Esophagus squamous epithelium (tissue), 5 donors: ENCODE measurements at places on chromosomes 2 and 18. TPM values are rescaled to one million over a fixed set of nuclear protein-coding genes. Genes with fewer than 3 reads are reported as not detected.

Gene GALNT14
- 29.0 TPM for total RNA-seq

Gene LRP2
- total RNA-seq = under 0.01 TPM

Gene HOXD12
- total RNA-seq = not detected

Gene EHD3
- 48.1 TPM for total RNA-seq

Gene SIX3
- total RNA-seq = not detected

Gene NLRC4
- total RNA-seq = 0.57 TPM

Gene FMNL2
- total RNA-seq = 5.8 TPM

Gene COL3A1
- total RNA-seq = 60.3 TPM

Gene OXER1
- 0.18 TPM for total RNA-seq

Gene CCDC85A
- 1.9 TPM for total RNA-seq

Gene CDCA7
- total RNA-seq = 18.4 TPM

Gene MARCO
- 0.87 TPM for total RNA-seq

Gene CMPK2
- 1.7 TPM for total RNA-seq

Gene DIPK1C
- not detected for total RNA-seq

GRCh38 chr2:222042666-222043065, 256.1 kb downstream of the PAX3 start:
- DNase-seq = no peak

DNA sequence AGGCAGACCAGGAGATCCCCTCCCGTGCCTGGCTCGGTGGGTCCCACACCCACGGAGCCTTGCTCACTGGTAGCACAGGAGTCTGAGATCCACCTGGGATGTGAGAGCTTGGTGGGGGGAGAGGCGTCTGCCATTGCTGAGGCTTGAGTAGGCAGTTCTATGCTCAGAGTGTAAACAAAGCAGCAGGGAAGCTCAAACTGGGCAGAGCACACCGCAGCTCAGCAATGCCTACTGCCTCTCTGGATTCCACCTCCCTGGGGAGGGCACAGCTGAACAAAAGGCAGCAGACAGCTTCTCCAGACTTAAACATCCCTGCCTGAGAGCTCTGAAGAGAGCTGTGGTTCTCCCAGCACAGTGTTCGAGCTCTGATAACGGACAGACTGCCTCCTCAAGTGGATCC, 85.1 kb downstream of the UGP2 start:
- no peak for DNase-seq

- no peak for DNase-seq
Measured at GRCh38 chr2:25333981-25334380, 7.7 kb downstream of the DNMT3A start.

DNA sequence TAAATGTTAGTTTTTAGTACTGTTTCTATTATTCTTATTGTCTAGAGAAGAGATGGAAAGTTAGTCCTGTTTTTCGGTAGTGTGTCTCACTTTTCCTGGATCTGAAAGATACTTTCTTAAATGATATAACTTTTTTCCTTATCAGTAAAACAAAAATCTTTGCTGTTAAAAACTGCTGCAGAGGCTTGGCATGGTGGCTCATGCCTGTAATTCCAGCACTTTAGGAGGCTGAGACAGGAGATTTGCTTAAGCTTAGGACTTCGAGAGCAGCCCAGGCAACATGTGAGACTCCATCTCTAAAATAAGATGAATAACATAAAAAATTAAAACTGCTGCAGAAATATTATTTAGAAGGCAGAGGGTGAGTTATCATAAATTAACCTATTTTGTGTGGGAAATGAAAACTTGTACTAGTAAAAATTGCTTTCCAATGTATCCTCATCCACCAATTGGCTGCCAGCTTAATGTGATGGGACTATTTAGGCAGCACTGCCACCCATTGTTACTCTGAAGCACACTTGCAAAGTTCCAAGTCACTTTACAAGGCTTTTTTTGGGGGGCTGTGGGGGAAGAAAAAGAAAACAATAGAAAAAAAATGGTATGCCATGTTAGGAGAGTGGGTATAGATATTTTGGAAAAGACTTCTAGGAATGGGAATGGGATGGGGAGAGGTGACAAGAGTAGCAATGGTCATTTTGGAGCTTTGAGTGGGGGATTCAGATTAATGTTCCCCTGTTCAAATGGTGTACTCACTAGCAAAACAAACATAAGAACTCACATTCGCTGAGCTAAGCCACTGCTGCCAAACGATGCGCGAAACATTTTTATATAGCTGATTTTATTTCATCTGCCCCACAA, 62.7 kb downstream of the MEIS1 start:
- no peak for DNase-seq

GRCh38 chr2:154762638-154763037, 64.1 kb downstream of the KCNJ3 start:
- no peak for DNase-seq

- no peak for DNase-seq
Measured at GRCh38 chr18:8780227-8780626, 74.9 kb downstream of the MTCL1 start.

DNA sequence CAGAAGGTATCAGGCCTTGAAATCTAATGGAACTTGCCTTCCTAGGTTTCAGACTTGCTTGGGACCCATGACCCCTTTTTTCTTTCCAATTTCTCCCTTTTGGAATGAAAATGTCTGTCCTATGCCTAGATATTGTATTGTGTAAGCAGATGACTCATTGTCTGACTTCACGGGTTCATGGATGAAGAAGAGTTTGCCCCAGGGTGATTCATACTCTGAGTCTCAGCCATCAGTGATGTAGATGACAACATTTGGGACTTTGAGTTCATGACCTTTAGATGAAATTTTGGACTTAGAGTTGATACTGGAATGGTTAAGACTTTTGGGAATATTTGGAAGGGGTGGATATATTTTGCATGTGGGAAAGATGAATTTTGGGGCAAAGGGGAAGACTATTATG, 11.2 kb upstream of the SCYGR5 start:
- DNase-seq = no peak

- DNase-seq = no peak
Measured at GRCh38 chr2:75023666-75024455, 65.4 kb downstream of the POLE4 start.

DNA sequence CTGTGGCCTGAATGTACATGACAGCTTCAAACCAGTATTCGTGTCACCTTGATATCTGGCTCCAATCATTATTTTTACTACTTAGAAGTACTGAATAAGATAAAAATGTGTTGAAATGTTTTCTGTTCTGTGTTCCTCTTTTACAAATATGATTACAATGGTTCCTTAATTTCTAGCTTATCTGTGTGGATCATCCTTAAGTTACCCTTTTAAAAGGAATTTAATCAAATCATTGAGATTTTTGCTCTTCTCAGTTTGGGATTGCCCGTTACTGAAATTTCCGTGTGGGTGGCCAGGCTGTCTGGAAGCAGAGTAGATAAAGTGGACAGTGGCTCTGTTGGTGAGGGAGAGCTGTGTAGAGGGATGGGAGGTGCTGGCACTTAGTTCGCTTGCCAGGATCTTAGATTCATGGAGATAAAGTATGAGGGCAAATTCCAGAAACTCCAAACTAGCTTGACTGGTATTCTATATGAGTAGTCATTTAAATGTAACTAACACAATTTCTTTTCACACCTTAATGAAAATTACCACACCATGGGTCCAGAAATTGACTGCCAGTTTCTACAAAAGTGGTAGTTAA, 27.4 kb upstream of the SAG start:
- no peak for DNase-seq

DNA sequence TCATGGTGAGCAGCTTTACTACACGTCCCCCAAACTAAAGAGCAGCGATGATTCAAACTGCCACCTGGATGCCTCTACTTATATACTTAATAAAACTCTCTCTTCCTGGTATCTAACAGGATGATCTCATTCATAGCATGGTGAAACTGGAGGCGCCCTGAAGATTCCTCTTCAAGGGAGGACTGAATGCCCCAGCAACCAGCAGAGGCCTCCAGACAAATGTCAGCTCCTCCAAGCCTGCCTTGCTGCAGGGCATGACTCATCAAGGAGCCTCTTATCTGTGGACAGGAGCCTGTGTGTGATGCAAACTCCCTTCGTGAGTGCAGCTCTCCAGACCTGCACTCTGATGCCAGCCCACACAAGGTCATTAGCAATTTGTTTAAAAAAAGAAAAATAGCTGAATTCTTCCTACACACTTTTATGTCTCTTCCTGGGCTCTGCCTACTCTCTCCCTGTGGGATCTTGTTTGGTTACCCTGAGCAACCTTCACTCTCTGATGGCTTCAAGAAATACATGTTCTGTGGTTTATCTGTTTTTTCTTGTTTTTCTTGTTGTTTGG, 30.2 kb downstream of the LONRF2 start:
- no peak for DNase-seq

DNA sequence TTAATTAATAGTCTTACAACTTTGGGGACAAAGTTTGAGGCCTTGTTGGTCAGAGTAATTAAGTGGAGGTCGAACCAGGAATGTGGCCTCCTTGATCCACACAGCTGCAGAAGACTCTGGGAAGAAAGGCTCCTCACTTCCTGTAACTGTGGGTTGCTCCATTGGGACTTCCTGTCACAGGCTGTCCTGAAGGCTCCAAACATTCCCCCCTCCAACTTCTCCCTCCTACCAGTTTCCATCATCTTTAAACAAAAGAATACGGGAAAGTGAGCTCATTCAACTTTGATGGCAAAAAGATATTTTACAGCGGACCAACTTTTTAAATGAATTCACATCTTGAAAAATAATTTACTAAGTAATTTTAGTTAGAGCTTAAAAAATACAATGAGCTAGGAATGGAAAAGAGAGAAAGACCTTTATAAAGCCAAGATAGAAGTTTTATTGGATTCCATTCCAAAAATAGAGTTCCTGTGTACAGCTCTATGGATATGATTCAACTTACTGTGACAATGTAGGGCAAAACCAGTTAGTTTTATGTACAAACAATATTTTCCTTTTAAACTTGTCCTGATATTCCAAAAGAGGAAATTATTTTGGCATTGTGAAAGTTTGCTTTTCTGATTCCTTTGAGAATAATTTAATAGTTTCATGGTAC, 212.0 kb upstream of the NABP1 start:
- no peak for DNase-seq

- no peak for DNase-seq
Measured at GRCh38 chr18:62420151-62420512, 95.0 kb downstream of the TNFRSF11A start.

DNA sequence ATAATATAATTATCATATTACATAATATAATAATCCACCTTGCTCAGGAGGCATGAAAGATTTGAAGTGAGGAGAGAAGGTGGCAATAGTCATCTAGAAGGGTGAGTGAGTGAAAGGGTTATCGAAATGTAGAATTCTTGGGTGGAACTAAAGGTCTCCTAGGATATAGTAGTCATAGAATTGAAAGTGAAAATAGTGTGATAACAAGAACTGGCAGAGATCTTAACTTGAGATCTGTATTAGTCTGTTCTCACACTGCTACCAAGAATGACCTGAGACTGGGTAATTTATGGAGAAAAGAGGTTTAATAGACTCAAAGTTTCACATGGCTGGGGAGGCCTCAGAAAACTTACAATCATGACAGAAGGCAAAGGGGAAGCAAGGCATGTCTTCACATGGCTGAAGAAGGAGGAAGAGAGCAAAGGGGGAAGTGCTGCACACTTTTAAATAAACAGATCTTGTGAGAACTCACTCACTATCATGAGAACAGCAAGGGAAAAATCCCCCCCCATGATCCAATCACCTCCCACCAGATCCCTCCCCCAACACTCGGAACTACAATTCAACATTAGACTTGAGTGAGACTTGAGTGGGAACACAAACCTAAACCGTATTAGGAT, 351.5 kb downstream of the NR4A2 start:
- DNase-seq = no peak

GRCh38 chr18:61589724-61590065, 256.5 kb downstream of the CDH20 start:
- DNase-seq = no peak

GRCh38 chr18:22165049-22165602, 4.3 kb upstream of the GATA6 start:
- no peak for DNase-seq

DNA sequence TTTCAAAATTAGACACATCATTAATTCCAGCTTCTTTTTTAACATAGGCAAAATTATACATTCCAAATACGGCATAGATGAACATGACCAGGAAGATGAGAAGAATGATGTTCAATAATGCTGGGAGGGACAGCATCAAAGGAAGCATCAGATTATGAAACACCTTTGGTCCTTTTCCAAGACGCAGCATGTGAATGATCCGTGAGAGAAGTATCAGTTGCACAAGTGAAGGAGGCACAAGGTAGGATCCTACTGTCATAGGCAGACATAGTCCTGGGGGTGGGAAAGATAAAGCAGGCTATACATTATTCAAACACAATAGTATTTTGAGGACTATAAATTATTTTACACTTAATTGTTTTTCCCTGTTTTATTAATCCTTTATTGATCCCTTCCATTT, 30.6 kb upstream of the SCN9A start:
- DNase-seq = no peak

- no peak for DNase-seq
Measured at GRCh38 chr2:223768179-223768578, 69.2 kb downstream of the AP1S3 start.

GRCh38 chr18:47100212-47100831, 50.0 kb downstream of the HDHD2 start:
- DNase-seq = no peak

DNA sequence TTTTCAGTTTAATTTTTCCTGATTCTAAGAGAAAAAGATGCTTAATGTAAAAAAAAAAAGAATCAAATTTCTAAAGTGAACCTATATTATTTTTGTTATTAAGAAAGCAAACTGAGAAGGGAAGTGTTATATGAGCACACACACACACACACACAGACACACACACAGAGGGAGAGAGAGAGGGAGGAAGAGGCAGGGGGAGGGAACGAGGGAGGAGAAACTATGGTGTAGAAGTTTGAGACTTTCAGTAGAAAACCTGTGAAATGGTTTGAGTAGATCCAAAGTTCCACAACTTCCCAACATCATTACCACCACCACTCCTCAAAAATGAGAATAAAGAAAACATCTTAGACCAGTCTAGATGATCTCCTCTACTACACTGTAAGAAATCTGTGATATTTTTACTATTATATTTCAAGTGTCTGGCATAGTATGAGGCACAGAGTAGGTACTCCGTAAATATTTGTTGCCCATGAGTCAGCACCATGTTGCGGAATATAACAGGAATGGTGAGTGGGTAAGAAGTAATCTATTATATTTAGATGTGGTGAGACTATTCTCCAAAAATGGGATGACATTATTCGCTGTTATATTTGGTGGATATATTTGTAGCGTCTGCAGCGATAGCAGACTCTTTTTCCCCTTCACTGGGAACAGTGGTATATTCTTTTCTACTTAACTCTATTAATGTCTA, 149.4 kb upstream of the DNMT3A start:
- no peak for DNase-seq

DNA sequence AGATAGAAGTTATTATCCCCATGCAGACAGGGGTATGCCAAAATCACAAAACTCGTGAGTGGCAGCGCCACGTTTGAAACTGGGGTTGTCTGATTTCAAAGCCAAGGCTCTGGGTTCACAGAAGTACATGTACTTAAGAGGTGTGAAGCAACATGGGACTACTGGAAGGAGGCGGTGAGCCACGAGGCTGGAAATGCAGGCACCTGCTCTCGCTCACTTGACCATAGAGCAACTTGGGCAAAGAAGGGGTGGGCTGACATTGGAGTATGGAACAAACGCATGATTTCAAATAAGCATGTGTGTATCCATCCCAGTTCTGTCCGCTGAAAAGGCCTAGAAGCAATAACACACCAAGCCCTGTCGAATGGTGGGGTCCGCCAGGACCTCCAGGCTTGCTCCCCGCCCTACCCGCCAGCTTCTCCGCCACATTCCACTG, 593 bp upstream of the ACTR2 start:
- no peak for DNase-seq
